ENCODE measurements at places on chromosomes 7 and 10. TPM values are rescaled to one million over a fixed set of nuclear protein-coding genes. Genes with fewer than 3 reads are reported as not detected.

- DNase-seq: no peak
Measured at GRCh38 chr10:101228966-101229265, 347 bp downstream of the LBX1 start.

ACSM6 gene
- not detected for total RNA-seq

GRCh38 chr7:32494946-32495297, 367 bp upstream of the AVL9 start:
- DNase-seq: no peak

TPK1 gene
- 38.8 TPM for total RNA-seq

DNA sequence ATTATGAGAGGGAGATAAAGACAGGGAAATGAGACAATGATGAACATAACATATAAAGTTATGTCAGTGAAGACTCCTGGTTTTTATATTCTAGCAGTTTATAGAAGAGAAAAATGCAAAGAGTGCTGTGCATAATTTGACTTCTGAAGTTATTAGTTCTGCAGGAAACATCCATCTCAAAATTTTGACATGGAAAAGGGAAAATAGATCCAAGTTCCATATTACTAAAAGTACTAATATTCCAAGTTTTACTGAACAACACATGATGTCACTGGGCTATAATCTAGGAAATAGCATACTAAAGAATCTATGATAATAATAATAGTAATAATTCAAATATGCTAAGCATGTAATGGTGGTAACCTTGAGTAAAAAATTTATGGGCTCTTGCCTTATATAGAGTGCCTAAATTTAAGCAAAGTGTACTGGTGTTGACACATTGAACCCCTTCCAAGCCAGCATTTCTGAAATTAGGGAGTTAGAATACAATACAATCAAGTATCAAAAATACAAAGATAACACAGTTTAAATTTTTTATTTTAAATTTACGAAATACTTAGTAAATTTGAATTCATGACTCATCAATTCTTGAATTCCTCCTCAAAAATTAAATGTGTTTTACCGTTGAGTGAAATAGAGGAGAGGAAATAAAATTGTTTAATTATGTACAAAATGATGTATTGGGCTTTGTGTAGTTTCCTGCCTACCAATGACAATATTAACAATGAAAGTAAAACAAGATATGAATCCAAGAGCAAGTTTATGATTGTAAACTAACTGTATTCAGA, 102.8 kb upstream of the KCND2 start:
- DNase-seq: no peak

DNA sequence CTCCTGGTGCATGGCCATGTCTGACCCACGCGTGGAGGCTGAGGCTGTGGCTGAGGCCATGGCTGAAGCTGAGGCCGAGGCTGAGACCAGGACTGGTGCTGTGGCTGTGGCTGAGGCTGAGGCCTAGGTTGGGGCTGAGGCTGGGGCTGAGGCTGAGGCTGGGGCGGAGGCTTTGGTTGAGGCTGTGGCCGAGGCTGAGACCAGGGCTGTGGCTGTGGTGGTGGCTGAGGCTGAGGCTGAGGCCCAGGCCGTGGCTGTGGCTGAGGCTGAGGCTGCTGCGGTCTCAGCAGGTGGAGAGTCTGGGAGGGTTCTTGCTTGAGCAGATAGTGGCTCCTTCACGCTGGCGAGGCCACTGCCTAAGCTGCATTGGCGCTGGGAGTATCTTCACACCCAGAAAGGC, 76.4 kb downstream of the WDR37 start:
- no peak for DNase-seq

ZNF853 gene
- total RNA-seq: 0.96 TPM

ADCYAP1R1 gene
- not detected for total RNA-seq

GRCh38 chr7:107394831-107395230, 75.0 kb upstream of the GPR22 start:
- DNase-seq: no peak

ZNF786 gene
- total RNA-seq: 6.3 TPM

DNA sequence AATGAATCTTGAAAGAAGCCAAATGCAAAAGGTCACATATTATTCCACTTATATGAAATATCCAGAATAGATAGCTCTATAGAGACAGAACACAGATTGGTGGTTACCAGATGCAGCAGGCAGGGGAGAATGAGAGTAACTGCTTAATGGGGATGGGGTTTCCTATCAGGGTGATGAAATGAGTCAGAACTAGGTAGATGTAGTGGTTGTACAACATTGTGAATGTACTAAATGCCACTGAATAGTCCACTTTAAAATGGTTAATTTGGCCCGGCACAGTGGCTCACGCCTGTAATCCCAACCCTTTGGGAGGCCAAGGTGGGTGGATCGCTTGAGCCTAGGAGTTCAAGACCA, 9.4 kb upstream of the SLC25A28 start:
- no peak for DNase-seq

DNA sequence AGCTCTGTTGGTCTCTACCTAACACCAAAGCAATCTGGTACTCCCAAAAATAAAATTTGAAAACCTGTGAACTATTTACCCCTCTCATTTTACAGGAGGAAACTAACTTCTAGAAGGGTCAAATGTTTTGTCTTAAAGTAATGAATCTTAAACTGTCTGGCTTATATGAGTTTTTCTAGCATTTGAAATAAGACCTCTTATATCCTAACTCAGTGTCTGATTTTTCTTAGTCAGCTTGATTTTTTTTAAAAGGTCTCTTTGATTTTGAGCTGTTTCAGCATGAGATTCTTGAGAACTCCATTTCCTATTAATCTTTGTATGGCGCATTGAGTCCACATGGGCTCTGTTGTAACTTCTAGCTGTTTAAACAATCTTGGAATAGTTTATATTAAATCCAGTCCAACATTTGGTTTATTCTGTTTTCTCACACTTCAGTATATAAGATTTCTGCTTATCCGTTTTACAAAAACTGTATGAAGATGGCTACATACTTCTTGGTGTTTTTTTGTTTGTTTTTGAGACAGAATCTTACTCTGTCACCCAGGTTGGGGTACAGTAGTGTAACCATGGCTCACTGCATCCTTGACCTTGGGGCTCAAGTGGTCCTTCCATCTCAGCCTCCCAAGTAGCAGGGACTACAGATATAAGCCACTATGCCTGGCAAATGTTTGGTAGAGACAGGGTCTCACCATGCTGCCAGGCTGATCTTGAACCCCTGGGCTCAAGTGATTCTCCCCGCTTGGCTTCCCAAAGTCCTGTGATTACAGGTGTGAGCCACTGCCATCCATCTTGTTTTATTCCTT, 91.1 kb downstream of the PPP1R9A start:
- DNase-seq: no peak

LOXL4 gene
- not detected for total RNA-seq

GRCh38 chr7:36726311-36726710, 2.0 kb upstream of the AOAH start:
- DNase-seq: no peak

DNA sequence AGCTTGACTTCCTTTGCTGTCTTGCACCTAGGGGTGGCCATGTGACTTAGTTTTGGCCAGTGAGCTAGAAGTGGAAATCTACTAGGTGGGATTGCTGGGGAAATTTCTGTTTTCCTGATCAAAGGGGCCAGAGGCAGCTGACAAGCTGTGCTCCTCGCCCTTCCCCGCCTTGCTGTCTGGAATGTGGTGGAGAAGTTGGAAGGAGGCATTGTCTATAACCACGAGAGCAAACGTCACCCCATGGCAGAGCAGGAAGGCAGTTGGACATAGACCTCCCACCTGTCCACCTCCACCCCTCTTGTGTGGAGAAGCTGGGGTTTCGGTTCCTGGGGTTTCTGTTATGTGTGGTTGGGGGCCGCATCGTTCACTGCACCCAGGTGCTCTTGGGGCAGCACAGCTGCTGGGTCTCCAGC, 7.3 kb downstream of the SFRP5 start:
- DNase-seq: no peak

EPO gene
- not detected for total RNA-seq

- no peak for DNase-seq
Measured at GRCh38 chr10:98388101-98388655, 26.8 kb downstream of the PYROXD2 start.

- no peak for DNase-seq
Measured at GRCh38 chr7:50196719-50197118, 103.7 kb upstream of the ZPBP start.

DNA sequence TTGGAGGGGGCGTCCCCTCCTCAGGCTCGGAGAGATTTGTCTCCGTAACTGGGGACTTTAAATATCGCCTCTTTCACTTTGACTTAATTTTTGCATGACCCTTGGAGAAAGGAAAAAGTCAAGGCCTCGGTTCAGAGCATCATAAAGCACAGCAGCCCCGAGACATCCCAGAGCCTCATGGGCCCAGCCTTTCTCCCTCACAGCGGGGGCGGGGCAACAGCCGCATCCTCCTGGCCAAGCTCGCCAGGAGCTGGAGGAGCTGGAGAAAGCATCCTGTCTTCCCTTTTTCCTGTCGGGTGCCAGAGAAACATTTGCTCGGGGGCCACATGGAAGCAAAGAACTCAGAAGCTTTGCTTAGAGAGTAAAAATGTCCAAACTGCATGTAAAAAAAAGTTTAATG, 43.6 kb upstream of the DPYSL4 start:
- no peak for DNase-seq

PDZD7 gene
- 3.5 TPM for total RNA-seq

GRCh38 chr10:10482613-10483012, 535.1 kb upstream of the CELF2 start:
- DNase-seq: no peak

- DNase-seq: no peak
Measured at GRCh38 chr7:151873402-151873965, 3.4 kb downstream of the PRKAG2 start.

- DNase-seq: no peak
Measured at GRCh38 chr7:43038254-43038653, 74.2 kb upstream of the HECW1 start.

All from CD4-positive, CD25-positive, alpha-beta regulatory T cell (primary cell).